ENCODE measurements at places on chromosomes 12 and 14.
A peak's percentile ranks its signal among the peaks of the same experiment; 100 is the strongest.

- peak; percentile 41 for DNase-seq
Measured at GRCh38 chr14:67526676-67527459, 6.2 kb upstream of the PLEKHH1 start.

DNA sequence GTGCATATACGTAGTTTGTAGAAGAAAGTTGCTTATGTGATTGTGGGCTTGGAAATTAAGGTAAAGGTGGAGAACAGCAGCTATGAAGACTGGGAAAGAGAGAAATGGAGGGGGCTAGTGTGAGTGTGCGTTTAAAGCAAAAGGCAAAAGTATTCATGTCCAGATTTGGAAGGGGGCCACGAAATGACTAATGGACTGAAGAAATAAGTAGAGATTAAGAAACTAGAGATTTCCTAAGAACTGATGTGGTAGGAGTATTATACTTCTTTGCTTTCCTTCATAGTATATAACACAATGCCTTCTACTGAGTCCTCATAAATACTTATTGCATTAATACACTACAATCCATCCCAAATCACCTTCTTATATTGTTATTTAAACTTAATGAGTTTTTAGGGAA, 298.6 kb upstream of the NOVA1 start:
- no peak for DNase-seq

GRCh38 chr12:106490264-106490663, 92.5 kb upstream of the RFX4 start:
- no peak for DNase-seq

DNA sequence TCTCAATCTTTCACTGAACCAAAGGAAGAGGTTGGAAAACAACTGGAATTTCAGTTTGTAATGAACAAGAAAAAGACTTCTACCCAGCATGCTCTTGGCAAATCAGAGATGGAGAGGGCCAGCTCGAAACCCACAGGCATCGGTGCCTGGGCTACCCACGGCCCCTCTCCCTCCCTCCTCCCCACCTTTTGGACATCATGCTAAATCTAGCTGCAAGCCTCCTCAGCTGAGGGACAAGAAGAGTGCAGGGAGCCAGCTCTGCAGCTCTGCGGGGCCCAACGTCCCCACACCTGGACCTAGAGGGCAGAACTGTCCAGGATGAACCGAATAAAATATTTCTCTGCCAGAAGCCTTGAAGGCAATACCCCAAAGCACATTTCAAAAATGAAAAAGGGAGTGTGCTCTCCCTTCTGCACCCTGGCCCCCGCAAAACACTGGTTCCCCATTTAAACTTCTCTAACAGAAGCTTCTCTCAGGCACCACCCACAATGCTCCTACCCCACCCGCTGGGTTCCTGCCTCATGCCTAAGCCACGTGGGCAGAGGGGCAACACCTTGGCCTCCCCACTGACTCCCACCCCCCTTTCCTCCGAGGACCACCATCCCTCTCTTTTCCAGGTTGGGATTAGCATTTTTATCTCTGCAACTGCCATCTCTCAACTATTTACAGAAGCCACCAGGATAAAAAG, 8.2 kb downstream of the CAMKK2 start:
- DNase-seq, result peak; percentile 29

- DNase-seq, result no peak
Measured at GRCh38 chr14:70599345-70599744, 1.1 kb downstream of the MED6 start.

DNA sequence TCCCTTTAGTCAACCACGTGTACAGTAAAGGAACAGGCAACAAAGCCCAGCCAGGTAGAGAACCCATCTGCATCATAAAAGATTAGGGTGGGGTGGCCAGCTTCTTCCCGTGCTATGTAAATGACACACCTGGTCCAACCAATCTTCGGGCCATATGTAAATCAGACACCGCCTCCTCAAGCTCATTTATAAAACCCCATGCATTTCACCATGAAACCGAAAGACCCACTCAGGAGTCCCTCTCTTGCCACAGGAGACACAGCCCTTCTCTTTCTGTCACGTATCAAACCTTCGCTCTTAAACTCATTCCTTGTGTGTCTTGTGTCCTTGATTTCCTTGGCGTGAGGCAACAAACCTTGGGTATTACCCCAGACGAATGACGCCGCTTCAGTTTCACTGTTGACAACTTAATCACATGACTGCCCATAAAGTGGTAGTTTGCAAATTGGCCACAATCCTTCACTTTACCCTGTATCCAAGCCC, 59.8 kb upstream of the TBPL2 start:
- peak; percentile 18 for DNase-seq

GRCh38 chr12:3821441-3821840, 51.8 kb downstream of the PARP11 start:
- no peak for DNase-seq

GRCh38 chr12:8018666-8019581, 13.6 kb upstream of the FOXJ2 start:
- DNase-seq, result peak; percentile 30

- DNase-seq, result no peak
Measured at GRCh38 chr14:69910871-69911270, 31.7 kb downstream of the SMOC1 start.

- DNase-seq, result no peak
Measured at GRCh38 chr14:36222337-36222736, 45.8 kb upstream of the PTCSC3 start.

- no peak for DNase-seq
Measured at GRCh38 chr12:34345801-34346200, 323.5 kb downstream of the ALG10 start.

DNA sequence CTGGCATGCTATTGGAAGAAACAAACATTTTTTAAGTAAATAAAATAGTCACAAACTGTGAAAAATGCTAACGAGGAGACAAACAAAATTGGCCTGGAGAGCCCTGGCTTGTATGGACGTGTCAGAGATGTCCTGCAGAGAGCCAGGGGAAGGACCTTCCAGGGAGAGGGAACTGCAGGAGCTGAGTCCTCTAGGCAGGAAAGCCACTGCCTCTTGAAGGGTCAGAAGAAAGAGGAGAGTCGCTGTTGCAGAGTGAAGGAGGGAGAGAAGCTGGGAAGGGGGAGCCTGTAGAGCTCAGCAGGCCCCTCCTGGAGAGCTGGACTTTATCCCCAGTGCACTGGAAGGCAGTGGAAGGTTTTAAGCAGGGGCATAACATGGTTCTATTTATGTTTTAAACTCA, 80.3 kb upstream of the PWP1 start:
- DNase-seq, result no peak

DNA sequence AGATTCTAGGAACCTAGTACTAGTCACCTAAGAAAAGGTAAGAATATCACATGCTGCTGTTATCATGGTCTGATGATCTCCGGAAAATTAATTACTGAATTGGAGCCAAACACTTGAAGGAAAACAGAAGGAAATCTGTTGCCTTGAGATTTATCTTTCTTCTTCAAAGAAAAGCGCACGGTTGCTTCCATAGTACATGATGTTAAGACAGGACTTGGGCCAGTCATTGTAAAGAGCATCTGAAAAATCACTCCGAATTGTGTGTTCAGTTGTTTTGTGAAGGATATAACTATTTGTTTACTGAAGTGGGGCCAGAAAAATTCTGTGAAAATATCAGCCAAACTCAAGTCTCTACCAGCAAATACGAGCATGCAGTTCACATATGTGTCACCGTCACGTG, 134.9 kb upstream of the FOXN3 start:
- DNase-seq, result no peak

DNA sequence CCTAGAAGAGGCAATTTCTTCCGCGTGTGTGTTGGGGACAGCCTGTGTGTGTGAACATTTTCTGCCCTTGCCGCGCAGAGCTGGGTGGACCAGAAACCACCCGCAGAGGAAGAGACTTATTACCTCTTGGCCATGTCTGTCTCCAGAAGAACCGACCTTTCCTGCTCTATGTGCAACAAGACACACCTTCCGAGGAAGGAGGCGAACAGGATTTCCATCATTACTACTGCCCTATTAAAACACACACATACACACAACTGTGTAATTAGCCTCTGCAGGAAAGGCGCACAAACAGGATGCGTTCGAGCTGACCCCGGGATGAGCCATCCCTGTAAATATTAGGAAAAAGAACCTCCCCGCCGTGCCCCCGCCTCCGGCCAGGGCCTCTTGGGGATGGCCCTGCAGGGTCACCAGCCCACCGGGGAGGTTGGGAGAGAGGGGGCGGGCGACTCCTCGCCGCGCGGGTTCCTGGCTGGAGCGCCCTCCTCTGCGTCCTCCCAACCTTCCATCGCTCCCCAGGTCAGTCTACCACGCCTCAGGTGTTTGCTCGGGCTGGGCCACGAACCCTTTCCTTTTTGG, 484 bp upstream of the PRKCH start:
- no peak for DNase-seq

DNA sequence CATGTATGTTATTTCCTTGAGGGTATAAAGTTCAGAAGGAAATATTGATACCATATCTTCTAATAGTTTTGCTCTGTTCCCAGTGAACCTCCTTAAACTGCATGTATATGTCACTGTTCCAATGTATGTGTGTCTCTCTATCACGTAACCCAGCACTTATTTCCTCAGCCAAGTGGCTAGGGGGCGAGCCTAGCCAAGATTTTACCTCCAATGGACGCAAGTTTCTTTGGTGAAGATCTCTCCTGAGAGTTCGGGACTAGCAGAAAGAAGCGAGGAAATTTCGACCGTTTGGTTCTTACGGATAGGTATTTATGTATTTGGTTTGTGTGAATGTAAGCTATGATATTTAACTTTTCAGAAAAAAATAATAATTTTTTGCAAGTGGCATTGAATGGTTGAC, 2.5 kb downstream of the SFSWAP start:
- DNase-seq, result no peak

GRCh38 chr12:89863968-89864367, 155.3 kb upstream of the ATP2B1 start:
- peak; percentile 28 for DNase-seq

DNA sequence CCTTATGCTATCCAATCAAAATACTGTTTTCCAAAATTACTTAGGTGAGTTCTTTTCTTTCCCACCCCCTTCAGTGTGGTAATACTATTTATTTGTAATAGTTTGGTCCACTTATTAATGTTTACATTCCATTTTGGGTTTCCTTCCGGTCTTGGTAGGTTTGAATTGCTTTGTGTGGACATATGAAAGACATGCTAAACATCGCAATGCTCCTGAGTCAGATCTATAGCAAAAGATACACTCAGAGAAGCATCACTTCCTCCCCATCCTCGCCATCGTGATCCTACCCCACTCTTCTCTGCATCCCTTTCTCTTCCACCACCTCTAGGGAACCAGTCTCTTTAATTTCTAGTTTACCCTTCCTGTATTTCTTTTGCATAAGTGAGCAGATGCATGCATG, 30.0 kb downstream of the TUNAR start:
- DNase-seq, result no peak

- no peak for DNase-seq
Measured at GRCh38 chr12:66197495-66197921, 8.5 kb downstream of the IRAK3 start.

- no peak for DNase-seq
Measured at GRCh38 chr14:102688290-102688689, 89.0 kb upstream of the TRAF3 start.

GRCh38 chr12:116916714-116917114, 6.0 kb downstream of the FBXW8 start:
- DNase-seq, result peak; percentile 84

DNA sequence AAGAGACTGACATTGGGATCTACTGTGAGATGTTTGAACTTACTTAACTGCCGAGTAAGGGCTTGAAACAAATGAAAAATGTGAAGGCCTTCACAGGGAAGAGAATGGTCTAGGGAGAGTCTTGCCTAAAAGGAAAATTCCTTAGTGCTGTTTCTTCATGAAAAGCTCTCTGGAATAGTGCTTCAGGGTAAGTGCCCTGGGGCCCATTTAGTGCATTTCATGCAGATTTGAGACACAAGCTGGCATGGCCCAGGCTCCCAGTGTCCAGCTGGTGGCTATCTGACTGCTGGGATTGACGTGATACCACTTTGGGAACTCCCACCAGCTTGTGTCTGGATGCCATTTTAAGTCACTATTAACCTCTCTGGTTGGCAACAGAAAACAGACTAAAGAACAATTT, 26.9 kb downstream of the BEST3 start:
- no peak for DNase-seq

- no peak for DNase-seq
Measured at GRCh38 chr14:102491786-102492530, 17.6 kb downstream of the ANKRD9 start.

GRCh38 chr12:124217508-124218242, 77.2 kb upstream of the RFLNA start:
- no peak for DNase-seq

DNA sequence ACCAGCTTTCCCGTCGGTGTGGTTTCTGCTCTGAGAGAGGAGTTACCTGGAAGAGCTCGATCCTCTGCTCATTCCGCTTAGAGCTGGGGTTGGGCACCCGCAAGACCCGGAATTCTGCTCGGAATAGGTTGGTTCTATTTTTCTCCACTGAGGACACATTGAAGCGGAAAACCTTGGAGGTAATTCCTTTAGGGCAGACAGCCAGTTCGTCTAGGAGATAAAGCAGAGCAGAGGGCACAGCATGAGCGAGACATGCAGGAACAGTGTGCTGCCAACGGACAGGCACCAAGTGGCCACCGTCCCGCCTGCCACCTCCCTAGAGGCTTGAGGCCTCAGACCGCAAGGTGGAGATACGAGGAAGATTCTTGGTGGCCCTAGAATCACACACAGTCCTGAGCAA, 10.3 kb downstream of the TGFB3 start:
- no peak for DNase-seq

DNA sequence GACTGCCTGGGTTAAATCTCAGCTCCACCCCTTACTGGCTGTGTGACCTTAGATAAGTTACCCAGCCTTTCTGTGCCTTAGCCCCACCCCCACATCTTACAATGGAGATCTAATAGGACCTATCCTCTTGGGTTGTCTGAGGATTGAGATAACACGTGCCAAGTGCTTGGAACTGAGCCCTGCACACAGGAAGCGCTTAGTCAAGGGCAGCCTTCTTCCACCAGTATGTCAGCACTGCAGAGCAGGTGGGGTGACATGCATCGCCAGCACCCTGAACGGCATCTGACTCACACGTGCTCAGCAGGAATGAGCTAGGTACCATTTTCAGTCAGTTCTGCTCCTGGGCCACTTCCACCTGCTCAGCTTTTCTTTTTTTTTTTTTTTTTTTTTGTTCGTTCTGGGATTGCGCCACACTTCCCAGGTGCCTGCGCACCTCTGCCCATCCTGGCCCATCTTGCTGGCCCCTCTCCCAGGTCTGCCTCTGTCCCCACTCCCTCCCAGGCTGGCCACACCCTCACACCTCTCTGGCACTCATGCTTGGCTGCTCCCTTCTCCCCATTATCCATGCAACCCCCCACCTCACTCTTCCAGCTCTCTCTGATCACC, 19.6 kb downstream of the LGMN start:
- DNase-seq, result peak; percentile 77

GRCh38 chr12:120700886-120701285, 9.4 kb upstream of the UNC119B start:
- DNase-seq, result no peak

DNA sequence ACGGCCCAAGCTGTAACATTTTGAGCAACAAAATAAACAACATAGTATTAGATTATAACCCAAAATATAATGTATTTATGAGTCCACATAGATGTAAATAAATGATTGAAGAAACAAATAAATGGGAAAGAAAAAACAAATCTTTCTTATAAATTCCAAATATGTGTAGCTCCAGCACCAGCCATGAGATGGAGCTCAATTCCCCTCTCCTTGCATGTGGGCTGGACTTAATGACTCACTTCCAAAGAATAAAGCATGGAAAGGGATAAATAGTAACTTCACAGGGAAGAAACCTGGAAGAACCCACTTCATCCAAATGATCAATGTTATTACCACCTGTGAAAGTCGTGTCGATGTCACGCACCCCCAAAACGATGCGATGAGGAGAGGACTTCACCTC, 158.8 kb downstream of the RPAP3 start:
- DNase-seq, result no peak

All from RPMI8226 (cell line).